NCI-H1930 (cell line): ENCODE measurements at places on chromosomes 4 and X.

DNA sequence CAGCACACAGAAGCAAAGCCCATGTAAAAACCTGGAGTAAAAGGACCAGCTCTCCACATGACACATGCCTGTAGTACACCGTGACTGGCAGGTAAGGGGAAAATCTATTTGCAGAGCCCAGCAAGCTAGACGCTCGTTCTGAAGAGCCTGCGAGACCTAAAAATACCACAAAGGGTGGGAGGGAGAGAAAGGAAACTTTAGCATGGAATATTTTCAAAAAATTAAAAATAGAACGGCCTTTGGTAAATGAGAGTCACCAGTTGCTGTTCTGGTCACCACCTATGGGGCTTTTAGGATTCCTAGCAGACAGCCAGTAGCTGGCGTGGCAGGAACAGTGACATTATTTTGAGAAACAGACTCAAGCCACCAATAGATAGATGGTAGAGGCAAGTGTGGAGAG lies 115.5 kb downstream of the MID1IP1 start:
- no peak for DNase-seq

DNA sequence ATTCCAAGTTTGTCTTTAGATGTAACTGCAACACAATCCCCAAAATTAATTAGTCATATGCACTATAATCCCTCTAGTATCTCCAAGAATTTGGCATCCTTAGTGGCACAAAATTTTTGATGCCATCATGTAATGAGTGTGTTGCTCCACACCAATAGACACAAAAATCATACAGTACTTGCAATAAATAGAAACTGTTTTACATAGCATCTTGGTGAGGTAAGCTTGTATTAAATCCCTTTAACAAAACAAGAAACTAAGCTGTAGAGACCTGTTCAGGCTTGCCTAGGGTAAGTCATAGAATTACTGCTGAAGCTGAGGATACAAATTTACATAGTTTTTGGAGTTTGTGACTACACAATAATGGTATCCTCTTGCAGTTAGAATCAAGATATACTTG lies 64.5 kb upstream of the PRSS12 start:
- no peak for DNase-seq

DNA sequence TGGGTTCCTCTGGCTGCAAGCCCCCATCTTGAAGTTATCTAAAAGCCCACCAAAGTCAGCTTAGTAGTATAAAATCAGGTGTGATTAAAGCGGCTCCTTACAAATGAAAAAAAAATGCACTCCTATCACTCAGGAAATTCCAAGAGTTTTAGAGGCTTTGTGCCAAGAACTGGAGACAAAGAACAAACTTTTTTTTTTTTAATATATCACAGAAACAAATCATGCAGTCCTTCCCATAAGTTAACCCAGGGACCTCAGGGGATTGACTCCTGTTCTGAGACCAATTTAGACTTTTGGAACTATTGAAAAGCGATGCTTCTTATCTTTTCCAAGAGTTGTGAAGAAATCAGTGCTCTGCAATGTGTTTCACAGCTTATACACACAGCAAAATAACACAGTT lies 53.6 kb downstream of the HHIP start:
- no peak for DNase-seq

DNA sequence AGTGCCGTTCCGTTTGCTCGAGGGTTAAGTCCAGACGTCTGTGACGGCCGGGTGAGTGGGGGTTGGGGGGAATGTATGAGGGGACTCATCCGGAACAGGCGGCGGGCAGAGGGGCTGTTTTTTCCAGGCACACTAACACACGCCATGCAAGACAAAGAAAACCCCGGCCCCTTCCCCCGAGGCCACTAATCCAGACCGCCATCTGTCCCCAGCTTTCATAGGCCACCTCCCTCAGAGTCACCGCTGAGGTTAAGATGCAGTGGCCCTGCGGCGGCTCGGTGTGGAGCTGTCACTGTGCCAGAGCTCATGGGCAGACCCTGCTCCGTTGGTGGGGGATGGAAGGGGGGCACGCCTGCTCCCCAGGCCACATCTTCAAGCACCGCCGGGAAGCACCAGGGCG lies 34.1 kb downstream of the SORCS2 start:
- no peak for DNase-seq

- DNase-seq = no peak
Measured at GRCh38 chr4:24488399-24489164, 95.8 kb downstream of the DHX15 start.

- no peak for DNase-seq
Measured at GRCh38 chr4:78928835-78929234, 10.4 kb downstream of the PAQR3 start.

- no peak for DNase-seq
Measured at GRCh38 chr4:5883916-5884315, 9.0 kb downstream of the CRMP1 start.

DNA sequence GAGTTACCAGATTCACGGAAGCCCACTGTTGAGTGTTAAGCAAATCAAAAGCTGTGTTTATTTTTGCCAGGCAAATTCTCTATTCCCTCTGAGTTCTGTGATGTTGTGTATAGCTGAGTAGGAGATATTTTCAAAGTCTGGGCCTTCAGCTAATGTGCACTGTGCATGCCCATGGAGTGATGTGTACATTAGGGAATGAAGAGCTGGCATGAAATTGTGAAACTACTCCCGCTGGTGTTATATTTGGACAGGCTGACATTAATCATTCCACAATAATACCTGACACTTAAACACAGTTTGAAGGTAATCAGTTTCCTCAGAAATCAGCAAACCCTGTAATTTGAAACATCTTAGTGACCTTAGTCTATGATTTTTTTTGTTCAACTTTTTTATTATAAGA lies 88.1 kb upstream of the MBNL3 start:
- DNase-seq = no peak

- DNase-seq = no peak
Measured at GRCh38 chrX:129636175-129636681, 18.5 kb downstream of the APLN start.

DNA sequence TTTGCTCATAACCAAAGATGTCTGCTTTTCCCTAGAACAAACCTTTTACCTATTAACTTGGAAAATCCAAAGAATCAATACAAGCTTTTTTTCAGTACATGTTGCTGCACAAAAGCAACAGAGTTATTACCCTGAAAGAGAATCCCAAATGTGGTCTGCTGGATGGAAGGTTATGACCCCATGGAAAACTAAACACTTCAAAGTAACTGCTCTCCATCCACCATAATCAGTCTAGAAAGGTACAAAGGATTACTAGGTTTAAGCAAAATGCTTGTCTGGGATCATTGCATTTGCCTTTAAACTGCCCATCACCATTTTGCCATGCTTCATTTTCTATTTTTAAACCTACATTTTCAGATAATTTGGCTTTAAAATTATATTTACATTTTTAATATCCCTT lies 11.7 kb downstream of the MMRN1 start:
- DNase-seq = no peak

- DNase-seq = no peak
Measured at GRCh38 chr4:87053176-87053658, 118.4 kb downstream of the AFF1 start.

DNA sequence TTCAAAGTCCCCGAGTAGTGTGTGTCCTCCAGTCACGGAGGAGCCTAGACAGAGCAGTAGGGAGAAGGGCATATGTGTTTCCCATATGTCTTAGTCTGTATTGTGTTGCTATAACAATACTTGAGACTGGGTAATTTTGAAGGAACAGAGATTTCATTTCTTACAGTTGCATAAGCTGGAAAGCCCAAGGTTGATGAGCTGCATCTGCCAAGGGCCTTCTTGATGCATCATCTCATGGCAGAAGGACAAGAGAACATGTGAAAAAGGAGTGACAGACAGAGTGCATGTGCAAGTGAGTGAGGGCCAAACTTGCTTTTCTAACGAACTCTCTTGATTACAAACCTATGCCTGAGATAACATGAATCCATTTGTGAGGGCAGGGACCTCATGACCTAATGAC lies 243.4 kb downstream of the ARHGAP10 start:
- DNase-seq = no peak

- DNase-seq = no peak
Measured at GRCh38 chr4:43886196-43886595, 562.4 kb downstream of the KCTD8 start.

- no peak for DNase-seq
Measured at GRCh38 chr4:82357640-82358039, 16.2 kb downstream of the HNRNPD start.

DNA sequence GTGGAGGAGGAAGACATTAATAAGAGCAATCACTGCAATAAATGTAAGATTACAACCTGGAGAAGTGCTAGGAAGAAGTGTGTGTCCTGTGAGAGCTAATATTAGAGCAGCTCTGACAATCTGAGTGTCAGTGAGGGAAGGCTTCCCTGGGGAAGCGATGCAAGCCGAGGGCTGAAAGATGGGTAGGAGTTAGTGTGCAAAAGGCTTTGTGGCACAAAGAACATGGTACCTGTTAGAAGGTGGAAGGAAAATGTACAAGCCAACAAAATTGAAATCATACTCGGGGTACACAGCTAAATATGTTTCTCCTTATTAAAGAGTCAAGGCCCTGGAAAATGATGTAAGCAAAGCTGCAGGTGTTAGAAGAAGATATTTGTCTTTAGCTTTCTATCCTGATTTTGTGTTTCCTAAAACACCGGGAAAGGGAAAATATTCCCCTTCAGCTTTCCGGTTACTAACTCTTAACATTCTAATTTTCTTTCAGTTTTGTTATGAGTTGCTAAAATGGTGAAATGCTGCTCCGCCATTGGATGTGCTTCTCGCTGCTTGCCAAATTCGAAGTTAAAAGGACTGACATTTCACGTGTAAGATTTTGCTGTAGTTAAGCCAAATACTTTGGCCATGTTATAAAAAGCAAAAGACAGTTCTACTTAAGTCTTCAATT lies 808 bp downstream of the THAP6 start:
- DNase-seq = no peak

- no peak for DNase-seq
Measured at GRCh38 chrX:28278251-28278650, 297.0 kb upstream of the DCAF8L1 start.

GRCh38 chrX:113400193-113400704 lies 559.6 kb upstream of the AMOT start:
- DNase-seq = no peak

DNA sequence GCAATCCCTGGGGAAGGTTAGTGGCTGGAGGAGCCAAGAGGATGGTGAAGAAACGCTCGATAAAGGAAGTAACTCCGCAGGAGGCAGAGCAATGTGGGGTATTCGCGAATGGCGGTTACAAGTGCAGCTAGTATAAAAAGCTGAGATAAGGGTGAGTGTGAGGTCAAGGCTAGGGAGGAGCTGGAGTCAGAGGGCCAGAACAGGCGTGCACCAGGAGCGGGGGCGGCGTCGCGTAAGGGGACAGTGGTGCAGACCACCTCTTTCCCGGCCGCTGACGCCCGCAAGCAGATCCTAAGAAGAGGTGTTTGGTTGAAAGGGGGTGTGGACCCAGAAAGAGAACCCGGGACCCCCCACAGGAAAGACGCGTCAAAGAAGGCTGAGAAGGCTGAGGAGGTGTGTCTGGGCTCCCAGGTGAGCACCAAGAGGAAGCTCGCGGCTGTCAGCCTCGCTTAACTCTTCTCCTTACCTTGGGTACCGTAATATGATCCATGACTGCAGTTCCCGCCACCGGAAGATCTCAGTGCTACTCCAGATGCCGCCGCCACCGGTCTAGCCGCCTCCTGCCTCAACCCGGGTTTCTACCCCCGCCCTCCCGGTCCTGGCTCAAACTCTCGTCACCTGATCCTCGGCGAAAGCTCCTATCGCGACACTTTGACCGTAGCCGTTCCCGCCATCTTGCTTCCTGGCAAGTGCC lies at the start of gene MTMR8:
MTMR8 (minus strand) TSS at position 579 of the 694 bp plus-strand sequence; CDS start at position 490, 89 bp downstream.
- peak; percentile 10 for DNase-seq

DNA sequence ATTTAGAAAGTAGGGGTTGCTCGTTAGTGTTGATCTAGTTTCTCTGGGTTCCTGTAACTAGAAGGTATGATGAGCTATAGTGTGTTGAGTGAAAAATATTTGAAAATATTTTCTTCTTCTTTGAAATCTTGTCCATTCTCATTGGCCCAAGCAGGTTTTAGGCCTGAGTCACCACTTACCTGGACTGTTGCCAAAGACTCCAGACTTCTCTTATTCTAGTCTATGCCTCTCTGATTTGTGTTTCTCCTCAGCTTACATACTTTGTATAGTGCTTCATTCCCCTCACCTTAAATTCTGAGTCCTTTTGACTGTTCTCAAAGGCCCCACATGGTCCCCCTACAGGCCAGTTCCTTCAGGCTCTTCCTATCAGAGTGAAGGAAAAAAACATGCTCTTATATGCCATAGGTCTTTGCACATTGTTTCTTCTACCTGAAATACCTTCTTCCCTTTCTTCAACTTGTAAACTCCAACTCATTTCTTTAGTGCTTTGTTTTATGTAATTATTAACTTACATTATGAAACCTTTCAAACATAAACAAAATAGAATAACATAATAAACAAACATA lies 258.2 kb downstream of the PPP1R2C start:
- no peak for DNase-seq

GRCh38 chr4:54333657-54334056 lies 104.6 kb downstream of the PDGFRA start:
- DNase-seq = no peak

DNA sequence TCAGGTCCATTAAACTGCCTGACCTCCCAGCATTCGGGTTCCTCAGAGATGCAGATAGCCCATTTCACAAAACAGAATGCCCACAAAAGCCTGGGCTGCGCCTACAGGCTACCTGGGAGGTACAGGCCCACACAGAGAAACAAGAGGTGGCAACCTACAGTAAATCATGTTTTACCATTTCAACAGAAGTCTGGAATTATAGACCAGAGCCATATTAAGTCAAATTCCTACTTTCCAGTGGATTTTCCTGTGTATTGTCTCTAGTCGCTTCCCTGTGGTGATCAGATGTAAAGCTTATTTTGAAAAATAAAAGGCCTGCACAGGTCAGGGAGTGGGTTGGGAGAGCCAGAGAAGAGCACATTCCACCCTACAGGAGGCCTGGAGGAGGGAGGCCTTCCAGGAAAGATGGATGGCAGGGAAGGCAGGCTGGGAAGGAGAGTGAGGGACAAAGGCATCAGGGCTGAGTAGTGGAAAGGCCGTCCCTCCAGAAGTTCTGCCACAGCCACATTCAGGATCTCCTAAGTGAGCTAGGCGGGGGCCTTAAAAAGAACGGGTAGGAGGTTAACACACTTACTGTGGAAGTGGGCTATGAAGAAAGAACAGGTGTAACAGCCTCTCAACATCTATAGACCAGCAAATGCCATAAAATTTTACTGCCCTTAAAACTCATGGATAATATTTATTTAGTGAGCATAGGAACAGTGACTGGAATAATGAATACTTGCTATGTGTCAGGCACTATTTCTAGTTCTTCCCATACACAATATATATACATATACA lies 19.0 kb upstream of the USO1 start:
- no peak for DNase-seq

- no peak for DNase-seq
Measured at GRCh38 chr4:140704964-140705363, 51.2 kb downstream of the TBC1D9 start.

DNA sequence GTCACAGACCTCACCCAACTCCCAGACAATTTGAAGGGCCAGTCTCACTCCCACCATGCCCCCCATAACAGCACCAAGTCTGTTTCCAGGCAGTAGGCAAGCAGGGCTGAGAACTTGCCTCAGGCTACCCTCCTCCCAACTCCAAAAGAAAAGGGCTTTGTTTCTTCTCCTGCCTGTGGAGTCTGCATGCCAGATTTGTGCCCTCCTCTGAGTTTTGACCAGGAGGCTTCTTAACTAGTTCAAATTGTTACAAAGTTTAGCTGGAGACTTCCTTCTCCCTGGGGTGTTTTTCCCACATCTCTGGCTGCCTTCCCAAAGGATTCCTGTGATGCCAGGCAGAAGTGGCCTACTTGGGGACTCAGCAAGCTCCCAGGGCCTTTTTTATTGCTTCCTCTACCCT lies 29.6 kb downstream of the PBDC1 start:
- no peak for DNase-seq

- no peak for DNase-seq
Measured at GRCh38 chr4:63607169-63607872, 801.9 kb downstream of the TECRL start.
